ENCODE measurements at places on chromosomes 2 and 18.

- DNase-seq = peak; percentile 27
Observed at GRCh38 chr2:33209976-33210375, 263.2 kb downstream of the LTBP1 start.

- no peak for DNase-seq
Observed at GRCh38 chr2:10878268-10878915, 33.3 kb upstream of the KCNF1 start.

GRCh38 chr2:28234807-28235206 is 157.9 kb upstream of the FOSL2 start:
- no peak for DNase-seq

DNA sequence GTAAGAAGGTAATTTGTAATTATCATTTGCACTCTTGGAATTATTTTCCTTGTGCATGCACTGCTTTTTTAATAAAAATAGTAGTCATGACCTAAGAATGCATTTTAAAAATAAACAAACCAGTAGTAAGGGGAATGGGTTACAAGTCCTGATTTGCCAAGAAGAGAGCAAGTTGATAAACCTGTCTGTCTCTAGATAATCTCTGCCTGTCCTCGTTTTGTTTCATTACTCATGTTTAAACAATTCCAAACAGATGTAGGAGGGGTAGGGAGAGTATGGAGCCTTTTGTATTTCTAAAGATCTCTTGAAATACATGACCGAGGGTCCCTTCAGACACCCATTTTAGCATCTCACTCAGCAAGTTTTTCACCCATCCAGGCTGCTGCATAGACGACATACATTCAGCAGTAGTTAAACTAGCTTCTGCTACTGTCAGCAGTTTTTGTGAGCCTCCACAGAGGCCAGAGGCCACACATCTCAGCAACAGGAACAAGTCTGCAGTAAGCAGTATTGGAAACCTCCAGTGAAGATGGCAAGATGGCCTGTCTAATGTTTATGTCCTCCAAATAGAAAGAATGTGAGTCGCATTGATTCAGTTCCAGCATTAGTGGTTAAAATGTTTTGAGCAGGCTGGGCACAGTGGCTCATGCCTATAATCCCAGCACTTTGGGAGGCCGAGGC is 2.3 kb upstream of the EXOC6B start:
- DNase-seq = peak; percentile 57

- peak; percentile 32 for DNase-seq
Observed at GRCh38 chr2:65033178-65033577, 23.0 kb upstream of the CEP68 start.

DNA sequence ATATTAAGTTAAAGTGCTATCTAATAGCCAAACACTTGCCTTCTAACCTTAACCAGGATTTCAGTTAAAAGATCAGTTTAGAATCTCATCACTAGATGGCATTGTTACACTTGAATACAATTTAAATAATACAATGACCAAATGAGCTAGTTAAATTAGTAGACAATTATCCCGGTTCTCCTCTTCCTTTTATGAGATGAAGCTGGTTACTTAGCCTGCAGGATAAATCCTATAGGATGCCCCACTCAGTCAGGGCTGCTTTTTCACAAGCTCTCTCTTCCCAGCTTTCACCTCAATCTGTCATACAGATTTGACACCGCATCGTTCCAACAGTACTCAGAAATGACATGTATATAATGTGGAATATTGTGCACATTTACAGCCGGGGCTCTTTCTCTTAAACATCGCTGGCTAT is 678.8 kb downstream of the KCNJ3 start:
- peak; percentile 52 for DNase-seq

GRCh38 chr18:47801817-47802216 is 128.6 kb downstream of the SMAD2 start:
- DNase-seq = no peak

- DNase-seq = no peak
Observed at GRCh38 chr18:63085611-63086010, 234.0 kb downstream of the BCL2 start.

DNA sequence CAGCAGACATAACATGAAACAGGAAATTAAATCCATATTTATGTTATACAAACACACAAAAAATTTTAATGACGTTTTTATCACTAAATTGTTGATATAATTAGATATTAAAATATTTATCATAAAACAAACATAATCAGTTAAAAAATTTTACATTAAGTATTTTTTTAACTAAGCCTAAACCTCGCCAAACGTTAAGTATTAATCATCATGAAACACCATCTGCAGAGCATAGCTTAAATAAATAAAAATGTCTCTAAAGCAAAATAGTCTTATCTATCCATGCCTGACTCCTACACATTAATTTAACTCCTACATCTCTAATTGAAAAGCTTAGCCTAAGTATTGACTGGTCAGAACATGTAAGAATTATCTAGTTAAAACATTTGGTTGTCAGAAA is 271.6 kb upstream of the RND3 start:
- DNase-seq = no peak

GRCh38 chr2:219327719-219328118 is 4.8 kb downstream of the RESP18 start:
- DNase-seq = no peak

- DNase-seq = no peak
Observed at GRCh38 chr2:212361174-212361756, 177.3 kb downstream of the ERBB4 start.

DNA sequence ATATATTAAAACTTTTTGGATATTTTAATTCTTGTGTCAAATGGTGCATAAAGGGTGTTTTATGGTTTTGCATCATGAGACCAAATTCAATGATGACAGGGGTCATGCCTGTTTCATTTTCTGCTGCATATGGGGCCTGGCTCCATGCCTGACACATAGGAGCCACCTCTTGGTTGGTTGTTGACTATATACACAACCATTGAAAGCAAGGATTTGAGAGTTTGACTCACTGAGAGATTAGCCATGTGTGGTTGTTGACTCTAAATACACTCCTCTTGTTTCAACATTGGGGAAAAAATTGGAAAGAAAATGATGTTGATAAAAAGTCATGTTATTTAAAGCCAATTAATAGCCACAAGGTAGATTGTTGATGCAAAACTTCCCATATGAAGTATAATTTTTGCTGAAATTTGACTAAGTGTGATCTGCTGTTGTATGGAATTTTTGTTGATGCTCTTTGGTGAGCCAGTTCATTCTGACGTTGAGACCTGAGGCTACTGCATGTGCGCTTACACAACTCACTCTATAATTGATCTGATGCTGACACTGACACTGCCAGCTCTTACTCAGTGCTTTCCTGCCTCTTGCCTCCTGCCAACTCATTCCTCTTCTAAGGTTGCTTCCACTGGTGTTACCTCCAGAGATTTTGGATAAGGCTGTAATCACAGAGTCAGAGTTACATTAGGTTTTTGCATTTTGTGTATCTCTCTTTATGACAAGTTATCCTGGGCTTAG is 446.2 kb upstream of the SLC14A2 start:
- DNase-seq = no peak

DNA sequence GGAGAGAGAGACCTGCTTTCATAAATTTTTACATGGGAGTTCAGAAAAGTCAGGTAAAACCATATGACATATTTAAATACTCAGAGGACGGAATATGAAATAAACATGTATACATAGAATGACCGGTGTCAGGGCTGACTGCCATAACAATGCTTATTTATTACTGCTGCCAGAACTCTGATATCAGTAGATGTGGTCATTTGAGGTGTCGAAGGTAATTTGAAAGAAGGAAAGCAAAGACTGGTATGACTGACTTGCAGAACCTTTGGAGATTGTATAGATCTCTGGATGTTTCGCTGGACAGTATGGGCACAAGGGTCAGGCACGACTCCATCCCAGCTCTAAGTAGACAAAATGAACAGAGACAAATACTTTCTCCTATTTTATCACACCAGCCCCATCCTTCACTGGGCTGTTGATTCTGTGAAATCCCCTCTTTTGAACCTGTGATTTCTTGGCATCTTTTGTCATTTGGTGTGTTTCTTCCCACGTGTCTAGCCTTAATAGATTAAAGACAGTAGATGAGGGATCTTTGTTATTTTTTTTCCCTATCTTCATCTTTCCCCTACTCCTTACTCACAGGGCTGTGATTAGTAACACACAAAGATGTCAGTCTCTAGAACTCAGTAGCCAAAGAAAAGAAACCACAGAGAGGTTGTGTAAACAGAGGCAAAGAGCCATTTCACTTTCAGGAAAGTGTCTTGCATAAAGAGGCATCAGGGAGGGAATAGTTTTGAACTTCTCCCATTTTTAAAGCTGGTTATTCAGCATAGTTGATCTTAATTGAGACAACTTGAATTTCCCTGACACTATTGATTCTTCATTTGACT is 61.6 kb downstream of the ICOS start:
- DNase-seq = peak; percentile 77

DNA sequence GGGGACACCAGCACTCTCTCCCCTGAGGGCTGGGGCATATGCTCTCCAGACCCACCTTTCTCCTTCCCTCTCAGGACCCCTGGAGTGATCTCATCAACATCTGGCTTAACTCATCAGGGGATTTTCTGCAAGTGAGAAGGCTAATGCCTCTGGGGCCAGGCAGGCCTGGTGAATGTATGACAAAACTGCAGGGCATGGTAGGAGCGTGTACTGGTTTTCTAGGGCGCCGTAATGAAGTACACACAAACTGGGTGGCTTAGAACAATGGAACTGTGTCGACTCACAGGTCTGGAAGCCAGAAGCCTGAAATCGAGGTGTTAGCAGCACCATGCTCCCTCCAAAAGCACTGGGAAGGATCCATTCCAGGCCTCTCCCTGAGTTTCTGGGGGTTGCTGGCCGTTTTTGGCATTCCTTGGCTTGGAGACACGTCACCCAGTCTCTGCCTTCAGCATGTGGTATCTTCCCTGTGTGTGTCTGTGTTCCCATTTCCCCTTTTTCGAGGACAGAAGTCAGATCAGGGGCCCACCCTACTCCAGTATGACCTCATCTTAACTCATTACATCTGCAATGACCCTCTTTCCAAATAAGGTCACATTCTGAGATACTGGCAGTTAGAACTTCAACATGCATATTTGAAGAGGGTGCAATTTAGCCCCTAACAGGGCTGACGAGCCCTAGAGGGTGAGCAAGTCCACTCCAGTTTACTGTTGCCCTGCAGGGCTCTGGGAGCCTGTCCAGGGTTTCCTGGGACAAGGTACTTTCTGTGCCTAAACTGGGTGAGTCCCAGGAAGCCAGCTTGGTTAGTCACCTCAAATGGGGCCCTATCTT is 45.5 kb upstream of the CAB39 start:
- DNase-seq = peak; percentile 23

- DNase-seq = no peak
Observed at GRCh38 chr2:227813229-227813561, 447 bp upstream of the CCL20 start.

- DNase-seq = no peak
Observed at GRCh38 chr18:57975805-57976204, 68.2 kb upstream of the NEDD4L start.

GRCh38 chr2:72841462-72842125 is 15.8 kb upstream of the EXOC6B start:
- no peak for DNase-seq

DNA sequence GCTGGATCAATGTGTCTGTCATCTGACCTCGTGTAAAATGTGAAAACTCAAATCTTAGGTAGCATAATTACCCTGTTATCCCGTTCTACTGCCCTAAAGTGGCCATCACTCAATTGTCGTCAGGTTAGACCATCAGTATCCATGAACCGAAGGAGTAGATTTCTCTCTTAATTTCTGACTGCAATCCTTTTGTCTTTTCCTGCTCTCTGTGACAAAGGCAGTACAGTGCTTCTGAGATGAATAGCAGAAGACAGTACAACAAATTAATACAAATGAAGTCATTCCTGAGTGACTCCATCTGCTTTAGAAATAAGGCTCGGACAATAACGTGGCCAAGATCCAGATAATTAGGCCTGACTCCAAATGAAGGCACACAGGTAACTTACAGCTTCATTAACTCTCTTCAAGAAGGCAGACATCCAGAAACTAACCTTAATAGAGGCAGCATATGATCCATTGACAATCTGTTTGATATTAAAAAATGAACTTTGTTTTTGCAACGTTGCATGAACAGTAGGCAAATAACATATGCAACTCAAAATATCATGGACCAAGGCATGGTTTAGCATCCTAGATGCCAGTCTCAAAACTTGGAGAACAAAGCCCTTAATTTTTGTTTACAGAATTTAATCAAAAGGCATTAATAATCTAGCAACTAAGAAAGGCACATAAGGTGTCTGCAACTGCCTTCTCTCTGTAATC is 96.7 kb upstream of the CDH20 start:
- DNase-seq = no peak

- DNase-seq = no peak
Observed at GRCh38 chr2:11543337-11544216, 9.7 kb downstream of the GREB1 start.

- DNase-seq = peak; percentile 7
Observed at GRCh38 chr2:185921048-185921756, 182.6 kb downstream of the FSIP2 start.

- DNase-seq = no peak
Observed at GRCh38 chr18:35467624-35468016, 30.1 kb downstream of the INO80C start.

- peak; percentile 6 for DNase-seq
Observed at GRCh38 chr2:107412209-107412904, 414.3 kb upstream of the RGPD4 start.

DNA sequence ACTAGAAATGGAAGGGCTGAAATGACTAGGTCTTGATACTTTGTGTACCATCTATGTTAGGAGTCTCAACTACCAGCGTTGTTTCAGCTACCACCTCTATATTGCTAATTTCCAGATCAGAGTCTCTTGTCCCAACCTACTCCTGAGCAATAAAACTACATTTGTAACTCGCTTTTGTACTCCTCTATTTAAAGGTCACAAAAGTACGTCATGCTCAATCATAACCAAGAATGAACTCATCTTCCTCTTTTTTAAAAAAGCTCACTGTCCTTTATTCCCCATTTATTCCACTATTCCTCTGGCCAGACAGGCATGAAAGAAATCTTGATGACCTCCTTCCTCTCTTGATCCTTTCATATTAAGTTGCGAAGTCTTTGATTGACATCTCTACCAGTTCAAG is 11.2 kb upstream of the MATN3 start:
- no peak for DNase-seq

GRCh38 chr2:134212746-134213145 is 41.1 kb upstream of the MGAT5 start:
- DNase-seq = no peak

DNA sequence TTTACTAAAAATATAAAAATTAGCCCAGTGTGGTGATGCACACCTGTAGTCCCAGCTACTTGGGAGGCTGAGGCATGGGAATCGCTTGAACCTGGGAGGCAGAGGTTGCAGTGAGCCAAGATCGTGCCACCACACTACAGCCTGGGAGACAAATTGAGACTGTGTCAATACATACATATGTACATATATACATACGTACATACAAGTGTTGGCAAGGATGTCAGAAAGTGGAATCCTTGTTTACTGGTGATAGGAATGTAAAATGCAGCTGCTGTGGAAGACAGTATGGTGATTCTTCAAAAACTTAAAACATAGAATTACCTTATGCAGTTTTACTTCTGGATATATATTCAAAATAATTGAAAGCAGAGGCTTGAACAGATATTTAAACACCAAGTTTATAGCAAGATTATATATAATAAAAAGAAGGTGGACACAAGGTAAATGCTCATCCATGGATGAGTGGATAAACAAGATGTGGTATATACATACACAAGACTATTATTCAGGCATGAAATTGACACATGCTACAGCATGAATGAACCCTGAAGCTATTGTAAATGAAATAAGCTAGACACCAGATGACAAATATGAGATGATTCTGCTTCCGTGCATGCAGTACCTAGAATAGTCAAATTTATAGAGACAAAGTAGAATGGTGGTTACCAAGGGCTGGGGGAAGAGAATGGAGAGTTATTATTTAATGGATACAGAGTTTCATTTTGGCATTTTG is 43.2 kb downstream of the CCDC138 start:
- no peak for DNase-seq

Data from astrocyte of the hippocampus (primary cell).